Activated T-cell treated with anti-CD3 and anti-CD28 coated beads, Interleukin-2, amount 50 U/mL, for 4 hours (primary cell): ENCODE measurements at places on chromosomes 5 and 9.
A peak's percentile ranks its signal among the peaks of the same experiment; 100 is the strongest.

DNA sequence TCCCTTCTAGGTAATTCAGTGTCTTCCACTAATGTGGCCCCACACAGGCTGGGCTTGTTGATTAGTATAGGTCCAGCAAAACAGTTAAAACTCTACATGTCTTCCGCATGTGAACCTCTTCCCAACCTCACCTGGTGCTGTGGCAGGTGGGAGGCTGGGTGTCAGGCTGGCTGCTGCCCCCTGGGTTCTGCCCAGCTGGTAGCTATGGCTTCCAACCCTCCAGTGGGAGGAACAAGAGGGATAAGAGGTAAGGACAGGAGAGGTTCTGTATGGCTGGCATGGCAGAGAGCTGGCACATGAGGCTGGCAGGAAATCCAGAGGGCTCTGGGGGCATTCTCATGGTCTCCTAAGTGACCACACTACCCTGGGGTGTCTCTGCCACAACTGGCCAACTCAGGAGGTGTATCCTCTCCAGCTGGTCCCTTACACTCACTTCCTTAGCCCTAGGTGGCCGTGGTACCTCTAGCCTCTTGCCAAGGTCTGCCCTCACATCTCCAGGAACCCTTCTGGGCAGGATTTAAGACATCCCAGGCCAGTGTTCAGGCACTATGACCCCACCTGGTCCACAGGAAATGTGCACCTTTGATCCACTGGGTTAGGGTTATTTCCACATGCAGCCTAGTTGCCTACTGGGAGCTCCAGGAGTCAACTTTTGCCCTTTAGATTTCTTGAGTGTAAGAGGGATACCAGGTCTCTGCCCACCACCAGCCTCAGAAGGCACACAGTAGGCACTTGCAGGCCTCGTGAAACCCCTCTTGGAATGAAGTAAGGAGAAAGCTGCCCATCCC lies 41.7 kb downstream of the AHRR start:
- DNase-seq = no peak

DNA sequence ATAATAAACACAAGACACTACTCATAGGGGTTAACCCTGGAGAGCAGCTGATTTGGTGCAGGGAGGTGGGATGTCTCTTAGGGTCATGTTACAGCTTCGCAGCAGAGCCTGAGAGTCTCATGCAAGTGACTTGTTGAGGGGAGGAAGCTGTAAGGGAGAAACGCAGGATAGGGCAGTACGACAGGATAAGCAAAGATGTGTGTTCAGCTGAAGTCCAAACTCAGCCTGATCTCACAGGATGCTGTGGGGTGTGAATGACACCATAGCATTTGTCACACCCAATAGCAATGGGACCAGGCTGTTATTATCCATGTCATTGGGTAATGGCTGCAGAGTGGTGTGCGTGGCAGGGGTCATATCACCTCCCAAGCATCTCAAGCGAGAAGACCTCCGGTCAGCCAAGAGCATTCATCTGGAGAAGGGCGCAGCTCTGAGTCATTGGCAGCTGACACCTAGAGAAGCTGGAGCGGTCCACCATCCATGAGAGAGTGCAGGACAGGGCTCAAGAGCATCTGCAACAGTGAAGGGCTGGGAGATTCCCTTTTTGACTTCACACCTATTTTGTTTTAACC lies 49.2 kb upstream of the RPL26L1 start:
- no peak for DNase-seq

DNA sequence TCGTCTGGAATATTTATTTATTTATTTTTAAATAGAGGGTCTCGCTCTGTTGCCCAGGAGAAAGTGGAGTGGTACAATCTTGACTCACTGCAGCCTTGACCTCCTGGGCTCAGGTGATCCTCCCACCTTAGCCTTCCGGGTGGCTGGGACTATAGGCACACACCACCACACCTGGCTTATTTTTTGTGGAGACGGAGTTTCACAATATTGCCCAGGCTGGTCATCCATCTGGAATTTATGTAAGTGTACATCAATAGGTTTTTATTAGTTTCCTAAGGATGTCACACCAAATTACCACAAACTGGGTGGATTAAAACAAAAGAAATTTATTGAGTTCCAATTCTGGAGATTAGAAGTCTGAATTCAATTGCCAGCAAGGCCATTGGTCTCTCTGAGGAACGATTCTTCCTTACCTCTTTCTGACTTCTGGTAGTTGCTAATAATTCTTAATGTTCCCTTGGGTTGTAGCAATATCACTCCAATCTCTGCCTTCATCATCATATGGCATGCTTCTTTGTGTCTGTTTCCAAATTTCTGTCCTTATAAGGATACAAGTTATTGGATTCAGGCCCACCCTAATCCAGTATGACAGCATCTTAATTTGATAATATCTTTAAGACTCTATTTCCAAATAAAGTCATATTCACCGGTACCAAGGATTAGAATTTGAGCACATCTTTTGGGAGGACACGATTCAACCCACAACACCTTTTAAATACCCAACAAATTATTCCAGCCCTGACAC lies 16.3 kb upstream of the RAD23B start:
- no peak for DNase-seq

GRCh38 chr5:43839218-43839617 lies 236.2 kb downstream of the NNT start:
- DNase-seq = no peak

GRCh38 chr5:141811287-141812155 lies 66.7 kb downstream of the PCDH1 start:
- no peak for DNase-seq

DNA sequence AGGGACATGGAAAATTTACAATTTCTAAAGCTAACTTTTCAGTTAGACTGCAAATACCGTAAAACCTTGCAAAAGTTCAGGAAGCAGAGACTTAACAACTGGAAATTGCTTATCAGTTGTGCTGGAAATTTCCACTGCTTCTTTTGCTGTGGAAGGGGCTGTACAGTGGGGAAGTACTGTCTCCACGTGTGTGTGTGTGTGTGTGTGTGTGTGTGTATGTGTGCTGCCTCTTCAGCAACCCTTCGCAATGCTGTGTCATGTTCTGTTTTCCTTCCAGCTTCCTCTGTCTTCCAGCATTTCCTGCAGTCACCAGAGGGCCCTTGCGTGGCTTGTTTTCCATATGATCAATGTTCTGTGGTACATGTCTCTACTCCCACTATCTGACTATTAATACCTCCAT lies 87.5 kb upstream of the RANBP3L start:
- no peak for DNase-seq

GRCh38 chr9:137313956-137314560 lies 12.0 kb upstream of the NRARP start:
- DNase-seq = no peak

GRCh38 chr5:110665184-110665726 lies 61.2 kb downstream of the TMEM232 start:
- DNase-seq = no peak

DNA sequence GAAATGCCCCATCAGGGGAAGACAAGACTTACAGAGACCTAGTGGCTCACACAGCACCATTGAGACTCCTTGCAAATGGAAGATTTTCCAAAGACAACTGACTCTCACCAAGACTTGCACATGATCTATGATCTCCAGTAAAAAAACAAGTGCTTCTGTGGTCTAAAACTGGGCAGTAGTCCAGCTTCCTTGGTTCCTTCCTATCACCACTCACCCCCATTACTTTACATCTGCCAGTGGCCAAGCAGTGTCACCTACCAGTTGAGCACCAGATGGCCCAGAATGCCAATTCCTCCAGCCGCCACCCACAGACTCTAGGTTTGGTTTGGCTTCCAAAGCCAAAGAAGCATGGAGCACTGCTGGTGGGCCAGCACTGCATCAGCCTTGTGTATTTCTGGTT lies 47.7 kb downstream of the SH3TC2 start:
- no peak for DNase-seq

GRCh38 chr9:109986521-109986991 lies 206.6 kb downstream of the PALM2AKAP2 start:
- DNase-seq = no peak

DNA sequence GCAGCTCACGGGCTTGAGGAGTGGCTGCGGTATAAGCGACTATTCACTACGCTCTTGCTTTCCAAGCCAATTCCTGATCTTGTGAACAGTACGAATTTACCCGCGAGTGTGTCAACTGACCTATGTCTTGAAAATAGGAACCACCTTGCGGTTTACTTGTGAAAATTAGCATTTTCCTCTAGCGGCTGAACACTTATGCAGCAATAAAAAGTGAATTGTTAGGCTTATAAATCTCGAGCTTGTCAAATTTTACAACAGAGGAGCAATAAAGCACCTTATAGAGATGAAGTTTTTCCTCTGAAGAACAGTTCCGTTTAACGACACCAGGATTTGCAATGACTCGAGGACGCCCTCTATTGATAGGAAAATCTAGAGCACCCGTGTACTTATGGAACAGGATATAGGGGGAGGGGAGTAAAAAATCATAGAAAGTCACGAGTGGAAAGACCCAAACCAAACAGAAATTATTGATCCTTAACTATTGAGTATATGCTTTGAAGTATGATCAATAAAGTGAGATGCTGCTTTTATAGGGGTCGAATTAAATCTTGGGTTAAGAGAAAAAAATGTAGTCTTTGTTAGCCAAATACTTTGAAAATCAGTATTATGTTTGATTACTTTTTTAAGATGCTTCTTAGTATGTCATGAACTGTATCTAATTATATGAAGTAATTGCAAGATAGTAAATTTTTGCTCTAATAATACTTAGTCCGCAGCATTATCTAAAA lies 1.9 kb upstream of the RGMB start:
- peak; percentile 40 for DNase-seq
